Effector memory CD8-positive, alpha-beta T cell (primary cell): ENCODE measurements at places on chromosomes 11 and 22.

GRCh38 chr11:73283276-73284000, 11.3 kb downstream of the P2RY6 start:
- H3K27ac ChIP-seq, result no peak overlapping the region
- peaks cover 3% of the 10 kb centered on the region for H3K36me3 ChIP-seq
- DNase-seq, result no peak
- H3K4me3 ChIP-seq, result no peak overlapping the region

- peaks cover 10% of the 10 kb centered on the region for H3K4me1 ChIP-seq
- peak overlapping the region; percentile 91 for H3K4me3 ChIP-seq
- H3K36me3 ChIP-seq, result peaks cover 12% of the 10 kb centered on the region
- DNase-seq, result peak; percentile 63
- H3K27me3 ChIP-seq, result no peaks in the 10 kb centered on the region
These were observed 32.3 kb downstream of the NEAT1 start for GRCh38 chr11:65454696-65455456.

GRCh38 chr22:43388420-43388851, 23.4 kb upstream of the MPPED1 start:
- H3K27ac ChIP-seq, result no peak overlapping the region
- peaks cover 45% of the 10 kb centered on the region for H3K27me3 ChIP-seq
- DNase-seq, result peak; percentile 70
- peaks cover 1% of the 10 kb centered on the region for H3K4me1 ChIP-seq
- H3K36me3 ChIP-seq, result no peaks in the 10 kb centered on the region
- no peak overlapping the region for H3K4me3 ChIP-seq

DNA sequence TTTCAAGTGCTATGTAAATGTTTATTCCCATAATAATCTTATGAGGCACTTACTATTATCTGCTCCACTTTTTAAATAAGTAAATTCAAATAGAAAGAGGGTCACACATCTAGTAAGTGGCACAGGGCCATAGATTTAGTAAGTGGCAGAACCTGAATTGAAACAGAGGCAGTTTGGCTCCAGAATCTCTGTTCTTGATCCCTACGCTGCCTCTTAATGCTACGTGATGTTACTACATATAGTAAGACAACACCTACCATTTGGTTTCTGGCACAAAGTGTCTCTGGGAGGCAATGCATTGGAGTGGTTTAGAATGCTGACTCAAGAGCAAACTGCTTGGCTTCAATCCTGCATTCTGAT, 1018.3 kb downstream of the DLG2 start:
- H3K27me3 ChIP-seq, result no peaks in the 10 kb centered on the region
- H3K4me1 ChIP-seq, result no peaks in the 10 kb centered on the region
- no peak overlapping the region for H3K27ac ChIP-seq
- DNase-seq, result no peak

DNA sequence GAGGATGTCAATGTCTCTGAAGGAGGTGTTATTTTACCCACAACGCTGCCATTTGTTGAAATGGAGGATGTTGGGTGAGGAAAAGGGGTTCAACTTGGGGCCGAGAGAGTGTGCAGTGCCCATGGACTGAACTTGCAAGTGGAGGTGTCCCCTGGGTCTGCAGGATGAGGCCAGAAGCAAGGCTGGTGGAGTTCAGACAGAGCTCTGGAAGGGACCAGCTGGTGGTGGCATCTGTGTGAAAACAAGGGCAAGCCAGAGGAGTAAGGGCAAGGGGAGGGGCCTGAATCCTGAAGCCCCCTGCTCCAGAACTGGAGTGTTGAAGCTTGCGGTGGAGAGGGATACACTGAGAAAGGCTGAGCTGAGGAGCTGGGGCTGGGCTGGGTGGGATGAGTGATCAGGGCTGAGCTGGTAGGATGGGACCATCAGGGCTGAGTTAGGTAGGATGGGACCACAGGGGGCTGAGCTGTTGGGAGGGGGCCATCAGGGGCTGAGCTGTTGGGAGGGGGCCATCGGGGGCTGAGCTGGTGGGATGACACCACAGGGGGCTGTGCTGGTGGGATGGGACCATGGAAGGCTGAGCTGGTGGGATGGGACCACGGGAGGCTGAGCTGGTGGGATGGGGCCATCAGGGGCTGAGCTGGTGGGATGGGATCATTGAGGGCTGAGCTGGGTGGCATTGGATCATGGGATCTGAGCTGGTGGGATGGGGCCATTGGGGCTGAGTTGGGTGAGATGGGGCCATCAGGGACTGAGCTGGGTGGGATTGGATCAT, 13.4 kb upstream of the CTSD start:
- peaks cover 7% of the 10 kb centered on the region for H3K36me3 ChIP-seq
- DNase-seq, result no peak

DNA sequence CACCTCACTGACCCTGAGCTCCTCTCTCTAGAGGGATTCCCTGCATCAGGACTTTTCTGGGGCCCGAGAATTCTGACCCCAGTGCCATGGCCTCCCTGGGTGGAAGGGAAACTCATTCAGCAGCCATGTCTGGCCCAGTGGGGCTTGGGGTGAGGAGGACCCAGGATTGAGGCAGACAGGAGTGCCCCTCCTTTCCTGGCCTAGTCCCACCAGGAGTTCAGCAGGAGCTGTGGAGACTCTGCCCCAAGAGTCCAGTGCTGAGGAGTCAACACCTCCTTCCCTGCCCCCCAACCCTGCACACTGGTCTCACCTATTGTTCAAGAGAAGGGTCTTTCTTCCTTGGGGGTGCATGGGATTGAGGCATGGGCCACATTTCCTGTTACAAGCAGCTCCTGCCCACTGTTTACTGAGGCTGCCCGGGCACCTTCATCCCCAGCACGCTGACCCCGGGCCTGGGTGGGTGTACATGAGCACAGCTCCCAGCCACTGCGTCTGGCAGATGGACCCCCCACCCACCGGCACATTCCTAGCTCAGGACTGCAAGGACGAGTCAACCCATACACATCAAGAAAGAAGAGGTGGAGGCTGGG, 33.9 kb downstream of the ALX4 start:
- no peaks in the 10 kb centered on the region for H3K36me3 ChIP-seq
- no peak for DNase-seq
- H3K27me3 ChIP-seq, result peaks cover 5% of the 10 kb centered on the region

GRCh38 chr11:44989831-44990566, 39.3 kb upstream of the TP53I11 start:
- H3K36me3 ChIP-seq, result peaks cover 3% of the 10 kb centered on the region
- no peak overlapping the region for H3K4me3 ChIP-seq
- H3K4me1 ChIP-seq, result peaks cover 10% of the 10 kb centered on the region

DNA sequence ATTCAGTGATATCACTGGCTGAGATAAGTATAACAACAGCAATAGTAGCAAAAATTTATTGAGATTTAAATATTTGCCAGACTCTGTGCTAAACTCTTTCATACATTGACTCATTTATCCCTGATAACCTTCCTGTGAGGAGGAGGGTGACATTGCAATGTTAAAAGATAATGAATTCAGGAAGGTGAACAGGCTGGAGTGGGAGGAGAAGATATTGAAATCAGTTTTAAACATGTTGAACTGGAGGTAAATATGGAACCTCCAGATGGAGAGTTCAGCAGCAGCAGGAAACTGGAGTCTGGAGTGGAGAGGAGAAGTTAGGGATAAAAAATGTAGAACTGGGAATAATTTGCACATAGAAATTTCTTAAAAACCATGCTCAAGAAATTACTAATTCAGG, 142.0 kb upstream of the FAT3 start:
- no peak overlapping the region for H3K27ac ChIP-seq
- no peaks in the 10 kb centered on the region for H3K36me3 ChIP-seq
- no peak overlapping the region for H3K4me3 ChIP-seq
- H3K27me3 ChIP-seq, result no peaks in the 10 kb centered on the region
- DNase-seq, result no peak

GRCh38 chr11:119493712-119494111, 70.7 kb upstream of the THY1 start:
- no peak for DNase-seq
- H3K4me1 ChIP-seq, result no peaks in the 10 kb centered on the region
- H3K27me3 ChIP-seq, result peaks cover 56% of the 10 kb centered on the region
- no peaks in the 10 kb centered on the region for H3K36me3 ChIP-seq

- H3K27ac ChIP-seq, result no peak overlapping the region
- no peak overlapping the region for H3K4me3 ChIP-seq
- no peak for DNase-seq
- H3K36me3 ChIP-seq, result peaks cover 96% of the 10 kb centered on the region
- H3K4me1 ChIP-seq, result peaks cover 19% of the 10 kb centered on the region
- H3K27me3 ChIP-seq, result no peaks in the 10 kb centered on the region
These were observed 19.7 kb downstream of the CXCR5 start for GRCh38 chr11:118903204-118904015.

DNA sequence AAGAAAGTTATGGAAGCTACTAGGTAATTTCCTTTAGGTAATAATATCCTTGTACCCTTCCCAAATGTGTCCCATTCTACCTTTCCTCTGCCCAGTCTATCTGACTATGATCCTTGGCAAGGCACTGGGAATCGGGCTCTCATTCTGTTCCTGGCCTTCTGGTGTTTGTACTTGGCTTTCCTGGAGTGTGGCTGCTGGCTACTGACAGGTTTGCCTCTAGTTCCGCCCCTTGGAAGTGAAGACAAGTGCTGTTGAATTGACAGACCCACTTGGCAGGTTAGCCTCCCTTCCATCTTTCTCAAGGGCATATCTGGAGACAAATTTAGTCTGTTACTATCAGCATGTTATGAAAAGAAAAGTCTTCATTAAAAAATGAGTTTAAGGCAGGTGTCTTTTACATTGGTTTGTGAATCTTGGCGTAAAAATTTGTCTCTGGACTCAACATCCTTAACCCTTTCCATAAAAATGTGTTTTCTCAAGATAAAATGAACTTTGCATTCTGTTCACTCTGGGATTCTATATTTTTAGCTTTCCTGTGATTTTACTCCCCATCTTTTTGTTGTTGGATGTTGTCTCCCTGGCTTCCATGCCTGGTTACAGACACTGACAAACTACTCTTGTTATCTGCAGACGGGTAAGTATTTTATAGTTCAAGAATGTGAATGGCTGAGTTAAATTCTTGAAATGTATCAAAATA, 287.4 kb upstream of the PDGFD start:
- H3K27ac ChIP-seq, result no peak overlapping the region
- no peaks in the 10 kb centered on the region for H3K27me3 ChIP-seq
- no peaks in the 10 kb centered on the region for H3K4me1 ChIP-seq
- no peak for DNase-seq
- no peaks in the 10 kb centered on the region for H3K36me3 ChIP-seq
